ENCODE measurements at places on chromosomes 11 and 22.

DNA sequence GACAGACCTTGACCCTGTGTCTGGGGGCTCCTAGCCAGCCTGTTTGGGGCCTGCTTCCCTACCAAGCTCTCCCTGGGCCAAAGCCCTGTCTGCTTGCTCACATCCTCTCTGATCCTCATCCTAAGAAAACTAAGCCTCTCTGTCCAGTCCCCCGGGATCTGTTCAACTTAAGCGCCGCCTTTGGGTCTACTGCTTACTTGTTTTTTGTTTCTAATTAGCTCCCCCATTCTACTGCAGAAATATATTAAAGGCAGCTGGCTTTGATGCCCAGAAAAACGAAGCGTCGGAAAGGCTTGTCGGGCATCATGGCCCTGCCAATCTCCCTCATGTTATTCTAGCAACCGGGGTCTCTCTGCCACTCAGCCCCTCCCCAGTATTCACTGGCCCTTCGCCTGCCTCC, 3.4 kb downstream of the DSCAML1 start:
- DNase-seq: peak; percentile 31

DNA sequence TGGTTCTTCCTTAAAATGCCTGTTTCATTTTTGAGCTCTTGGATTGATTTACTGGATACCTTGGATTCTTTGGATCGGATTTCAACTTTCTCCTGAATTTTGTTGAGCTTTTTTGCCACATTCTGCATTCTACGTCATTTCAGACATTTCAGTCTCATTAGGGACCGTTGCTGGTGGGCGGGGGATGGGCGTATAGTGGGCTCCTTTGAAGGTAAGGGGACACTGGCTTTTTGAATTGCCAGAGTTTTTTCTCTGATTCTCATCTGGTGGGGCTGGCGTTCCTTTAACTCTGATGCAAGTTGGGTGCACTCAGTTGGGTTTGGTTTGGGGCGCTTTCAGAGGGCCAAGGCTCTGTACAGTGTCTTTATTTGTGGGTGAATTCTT, 216.5 kb downstream of the DYNC2H1 start:
- no peak for DNase-seq

GRCh38 chr11:73149105-73149504, 7.0 kb upstream of the FCHSD2 start:
- DNase-seq: no peak

DNA sequence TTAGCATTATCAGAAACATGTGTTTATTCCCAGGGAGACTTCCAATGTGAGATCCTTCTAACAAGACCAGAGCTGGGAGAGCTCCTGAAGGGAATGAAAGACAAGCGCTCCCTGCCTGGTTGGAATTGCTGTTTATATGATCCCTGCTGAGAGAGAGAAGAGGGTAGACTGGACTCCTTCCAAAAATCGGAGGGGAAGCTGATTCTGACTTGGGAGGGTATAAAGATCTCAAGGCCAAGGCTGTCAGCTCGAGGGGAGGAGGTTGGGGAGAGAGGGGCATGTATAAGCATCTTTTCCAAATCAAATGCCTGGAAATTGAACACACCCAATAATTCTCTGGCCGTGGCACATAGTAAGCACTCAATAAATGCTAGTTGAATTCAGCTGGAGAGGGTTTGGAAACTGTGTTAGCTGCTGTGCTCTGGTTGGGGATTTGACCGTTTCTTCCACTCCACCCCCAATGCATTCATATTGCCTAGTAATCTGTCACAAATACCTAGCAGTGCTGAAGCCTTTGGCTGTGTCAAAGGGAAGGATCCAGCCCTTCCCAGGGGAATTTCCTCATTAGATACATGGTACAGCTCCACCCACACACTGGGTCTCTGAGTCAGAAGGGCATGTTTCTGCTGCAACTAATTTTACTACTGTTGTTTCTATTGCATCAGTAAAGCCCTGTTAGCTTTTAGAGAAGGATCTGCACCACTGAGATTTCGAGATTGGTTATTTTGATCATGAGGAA, 61.5 kb downstream of the CACNG2 start:
- DNase-seq: no peak

GRCh38 chr22:48085901-48086645, 1323.6 kb downstream of the TBC1D22A start:
- no peak for DNase-seq

- DNase-seq: no peak
These were observed 88.4 kb downstream of the GRIK4 start for GRCh38 chr11:120599816-120600420.

GRCh38 chr22:46829117-46829891, 66.9 kb downstream of the TBC1D22A start:
- no peak for DNase-seq

DNA sequence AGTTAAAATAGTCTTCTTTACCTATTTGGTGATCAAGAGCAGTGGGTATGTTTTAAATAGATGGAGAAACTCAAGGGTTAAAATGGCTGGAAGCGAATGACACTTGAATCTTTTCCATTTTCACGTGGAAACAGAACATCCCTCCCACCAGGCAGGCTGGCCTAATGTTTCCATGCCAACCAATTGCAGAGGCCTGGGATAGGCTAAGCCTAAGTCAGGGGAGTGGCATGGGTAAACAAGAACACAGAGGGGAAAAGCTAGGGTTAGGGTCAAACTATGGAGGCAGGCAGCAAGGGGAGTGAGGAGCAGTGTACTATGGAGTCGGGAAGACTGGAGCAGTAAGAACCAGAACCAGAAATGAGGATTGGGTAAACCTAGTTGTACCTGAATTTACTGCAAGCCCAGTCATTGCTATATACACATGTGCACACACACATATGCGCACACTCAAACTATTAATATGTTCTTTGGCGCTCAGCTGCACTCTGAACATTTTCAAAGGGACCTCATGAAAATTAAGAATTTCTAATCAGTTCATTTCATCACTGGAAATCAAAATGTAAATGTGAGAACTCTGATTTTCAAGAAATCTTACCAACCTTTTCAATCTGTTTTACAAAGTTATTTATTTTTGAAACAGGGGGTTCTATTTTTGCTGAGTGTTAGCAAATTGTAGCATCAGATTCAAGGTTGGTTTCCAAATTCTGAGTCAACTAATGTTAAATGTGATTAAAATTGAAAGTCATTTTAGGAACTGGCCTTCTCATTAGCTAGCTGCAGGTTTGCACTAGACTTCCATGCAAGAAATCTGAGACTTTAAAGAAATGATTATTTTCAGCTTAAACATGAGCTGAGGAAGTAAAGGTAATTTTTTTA, 327.0 kb upstream of the CCDC90B start:
- DNase-seq: no peak

GRCh38 chr22:41442240-41442792, 4.3 kb downstream of the TOB2 start:
- DNase-seq: peak; percentile 62

DNA sequence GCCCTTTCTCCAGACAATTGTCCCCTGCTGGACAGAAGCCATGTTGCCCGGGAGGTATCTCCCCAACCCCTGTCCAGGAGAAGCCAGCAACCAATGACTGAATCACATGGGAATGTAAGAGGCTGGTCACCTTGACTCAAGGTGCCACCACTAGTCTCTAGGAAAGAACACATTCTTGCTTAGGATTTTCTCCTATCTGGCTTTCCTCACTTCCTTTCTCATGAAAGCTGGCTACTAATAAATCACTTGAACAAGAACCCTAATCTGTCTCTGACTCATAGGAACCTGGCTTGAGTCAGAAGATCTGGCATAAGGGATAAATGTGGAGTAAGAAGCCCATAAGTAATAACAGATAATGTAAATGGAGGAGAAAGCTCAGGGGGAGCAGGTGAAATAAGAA, 101.4 kb upstream of the C11orf87 start:
- no peak for DNase-seq

GRCh38 chr11:74932797-74933196, 16.1 kb downstream of the XRRA1 start:
- DNase-seq: no peak

DNA sequence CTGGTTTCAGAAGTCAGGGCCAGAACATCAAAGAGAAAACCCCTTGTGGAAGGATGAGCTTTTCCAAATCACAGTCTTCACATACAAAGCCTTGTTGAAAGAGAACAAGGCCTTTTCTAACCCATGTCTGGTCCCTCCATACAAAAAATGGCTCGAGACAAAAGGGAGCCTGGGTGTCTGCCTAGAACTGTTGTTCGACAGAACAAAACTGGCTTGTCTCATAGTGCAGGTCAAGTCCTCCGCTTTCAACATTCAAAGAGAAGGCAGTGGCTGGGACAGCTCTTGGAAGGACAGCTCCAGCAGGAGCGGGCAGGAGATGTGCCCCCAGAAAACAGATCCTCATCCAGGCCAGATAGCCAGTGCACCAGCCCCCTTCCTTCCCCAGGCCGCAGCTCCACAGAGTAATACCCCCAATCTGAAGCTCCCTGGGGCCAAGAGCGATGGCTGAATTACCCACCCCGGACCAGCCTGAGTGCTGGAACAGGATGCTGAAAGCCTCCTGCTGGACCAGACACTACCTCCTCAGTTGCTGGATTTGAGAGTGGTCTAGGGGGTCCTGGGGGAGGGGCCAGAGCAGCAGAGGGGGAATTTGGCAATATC, 27.6 kb downstream of the USH1C start:
- peak; percentile 82 for DNase-seq

DNA sequence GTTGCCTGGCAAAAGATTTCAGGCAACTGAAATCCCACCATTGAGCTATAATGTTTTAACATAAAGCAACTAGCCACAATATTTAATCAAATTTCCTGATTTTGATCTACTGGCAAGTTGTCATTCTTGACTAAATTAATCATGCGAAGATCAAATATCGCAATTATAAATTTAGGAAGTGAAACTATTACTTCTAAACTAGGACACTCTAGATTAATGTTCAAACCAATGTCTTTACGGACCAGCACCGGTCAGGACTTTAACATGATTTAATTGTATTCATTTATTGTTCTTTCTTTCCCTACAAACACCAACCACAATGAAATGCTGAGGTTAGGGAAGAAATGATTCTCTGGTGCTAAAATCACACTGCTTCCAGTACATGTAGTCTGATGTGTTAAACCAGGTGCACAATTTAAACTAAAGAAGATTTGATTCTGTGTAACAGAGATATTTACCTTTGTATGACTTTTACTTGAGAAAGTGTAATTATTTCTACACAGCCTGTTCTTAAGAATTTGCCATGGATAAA, 14.9 kb downstream of the GAS2 start:
- DNase-seq: no peak

GRCh38 chr11:131829725-131830124, 459.3 kb downstream of the NTM start:
- DNase-seq: no peak

DNA sequence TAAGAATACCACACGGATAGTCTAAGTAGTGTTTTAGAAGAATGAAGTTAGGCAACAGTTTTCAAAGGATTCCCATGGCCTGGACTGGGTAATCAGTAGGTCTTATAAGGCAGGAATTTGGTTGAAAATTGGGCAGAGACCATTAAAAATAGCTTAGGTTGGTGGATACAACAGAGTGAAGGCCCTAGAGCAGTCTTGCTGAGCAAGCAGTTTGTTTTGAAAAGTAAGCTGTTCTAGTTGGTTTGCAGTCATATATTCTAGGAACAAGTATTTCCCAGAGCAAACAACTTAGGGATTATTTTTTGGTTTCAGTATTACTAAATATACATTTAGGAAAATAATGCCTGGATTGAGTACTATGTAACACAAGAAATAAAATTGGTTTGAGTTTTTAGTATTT, 64.8 kb downstream of the MUC15 start:
- no peak for DNase-seq

GRCh38 chr11:86914865-86915519, 40.2 kb downstream of the FZD4 start:
- no peak for DNase-seq

- DNase-seq: no peak
These were observed 81.0 kb upstream of the SNX19 start for GRCh38 chr11:130997278-130997677.

DNA sequence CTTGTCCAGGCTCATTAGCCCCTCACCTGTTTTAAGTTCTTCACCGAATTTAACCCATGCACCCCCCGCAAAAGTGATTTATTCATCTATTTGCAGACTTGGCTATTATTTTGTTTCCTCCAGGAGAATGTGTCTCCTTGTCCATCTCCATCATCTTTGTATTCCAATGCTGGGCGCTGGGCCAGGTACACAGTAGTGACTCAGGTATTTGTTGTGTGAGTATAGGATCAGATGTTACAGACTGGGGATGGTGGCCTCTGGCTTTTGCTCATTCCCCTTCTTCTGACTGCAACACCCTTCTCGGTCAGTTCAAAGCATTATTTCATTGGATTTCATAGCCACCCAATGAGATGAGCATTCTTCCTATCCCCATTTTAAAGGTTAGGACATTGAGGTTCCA, 408.2 kb downstream of the MN1 start:
- no peak for DNase-seq

GRCh38 chr11:69892986-69893555, 73.9 kb upstream of the FGF3 start:
- DNase-seq: no peak

GRCh38 chr11:72841397-72841796, 27.2 kb downstream of the ATG16L2 start:
- DNase-seq: no peak

DNA sequence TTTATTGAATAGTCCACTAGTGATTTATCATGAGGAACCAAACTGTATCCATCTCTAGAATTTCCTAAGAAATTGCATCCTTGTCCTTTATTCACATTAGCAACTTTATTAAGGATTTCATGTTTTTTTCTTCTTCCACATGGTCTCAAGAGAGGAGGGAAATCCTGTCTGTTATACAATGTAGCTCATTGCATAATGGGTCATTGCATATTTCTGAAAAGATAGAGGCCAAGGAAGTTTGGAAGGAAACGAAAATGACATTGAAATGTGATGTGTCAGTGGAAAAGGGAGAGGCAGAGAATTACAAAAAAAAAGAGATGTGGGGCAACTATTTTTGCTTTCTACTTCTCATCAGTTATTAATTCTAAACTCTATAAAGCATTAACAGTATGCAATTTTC, 353.1 kb downstream of the METTL15 start:
- DNase-seq: no peak

DNA sequence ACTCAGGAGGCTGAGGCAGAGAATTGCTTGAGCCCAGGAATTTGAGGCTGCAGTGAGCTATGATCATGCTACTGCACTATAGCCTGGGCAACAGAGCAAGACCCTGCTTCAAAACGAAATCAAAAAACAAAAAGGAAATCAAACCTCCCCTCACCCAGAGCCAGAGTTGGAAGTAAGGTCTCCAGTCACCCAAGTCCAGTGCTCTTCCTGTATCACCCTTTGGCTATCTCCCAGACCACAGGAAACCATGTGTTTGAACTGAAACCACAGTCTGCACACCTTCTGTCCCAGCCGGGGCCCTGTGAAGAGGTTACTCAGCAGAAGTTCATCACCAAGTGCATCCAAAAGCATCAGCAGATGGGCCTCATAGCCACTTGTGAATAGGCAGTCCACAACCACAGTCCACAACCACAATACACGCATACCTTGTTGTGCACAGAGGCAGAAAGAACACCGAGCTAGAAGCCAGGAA, 4.6 kb downstream of the MYH9 start:
- no peak for DNase-seq
